Heart left ventricle (tissue), 16 donors: ENCODE measurements at places on chromosomes 12 and 14. TPM values are rescaled to one million over a fixed set of nuclear protein-coding genes. Genes with fewer than 3 reads are reported as not detected.

DNA sequence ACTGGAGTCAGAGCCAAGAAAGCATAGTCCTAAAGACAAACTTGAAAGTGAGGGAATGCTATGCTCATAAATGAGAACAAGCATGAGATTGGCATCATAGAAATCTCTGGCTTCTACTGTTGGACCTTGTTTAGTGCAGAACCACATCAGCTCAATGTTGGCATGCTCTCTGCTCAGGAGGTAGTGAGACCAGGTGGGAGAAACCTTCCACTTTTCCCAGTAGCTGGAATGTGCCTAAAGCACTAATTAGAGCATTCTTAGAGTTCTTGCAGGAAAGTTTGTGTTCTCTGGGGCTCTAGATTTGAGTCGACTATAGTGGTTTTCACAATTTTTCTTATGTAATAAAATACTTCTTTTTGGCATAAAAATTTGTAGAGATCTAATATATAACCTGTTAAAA lies 159.7 kb upstream of the PRICKLE1 start:
- peaks cover 4% of the 10 kb centered on the region for H3K4me1 ChIP-seq
- H3K4me3 ChIP-seq: no peak overlapping the region
- no peak for DNase-seq
- no peaks in the 10 kb centered on the region for H3K27me3 ChIP-seq
- H3K27ac ChIP-seq: no peak overlapping the region

The KRT6B gene
- not detected for total RNA-seq

DNA sequence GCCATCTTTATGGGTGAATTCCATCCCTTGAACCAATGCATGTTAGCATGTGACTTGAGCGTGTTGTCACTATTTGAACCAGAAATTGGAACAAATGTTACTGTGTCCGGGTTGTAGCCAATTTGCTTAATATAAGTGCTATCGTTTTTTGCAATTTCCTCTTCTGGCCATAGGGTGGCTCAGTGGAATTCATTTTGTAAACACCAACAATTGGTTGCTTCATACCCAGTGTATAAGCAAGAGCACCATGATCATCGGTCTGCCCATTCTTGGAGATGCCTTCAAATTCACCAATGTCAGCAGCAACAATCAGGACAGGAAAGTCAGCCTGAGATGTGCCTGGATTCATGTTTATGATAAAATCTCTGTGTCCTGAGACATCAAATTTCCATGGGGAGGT lies 5.0 kb upstream of the NEDD1 start:
- no peaks in the 10 kb centered on the region for H3K27me3 ChIP-seq
- no peaks in the 10 kb centered on the region for H3K36me3 ChIP-seq
- H3K4me1 ChIP-seq: no peaks in the 10 kb centered on the region
- DNase-seq: no peak
- H3K27ac ChIP-seq: no peak overlapping the region

The NELL2 gene
- total RNA-seq: 0.30 TPM

- H3K27ac ChIP-seq: no peak overlapping the region
- H3K4me1 ChIP-seq: no peaks in the 10 kb centered on the region
- no peaks in the 10 kb centered on the region for H3K36me3 ChIP-seq
- H3K27me3 ChIP-seq: no peaks in the 10 kb centered on the region
- H3K4me3 ChIP-seq: no peak overlapping the region
Measured at GRCh38 chr12:104930388-104931326, 27.4 kb downstream of the SLC41A2 start.

GRCh38 chr12:107490010-107490409 lies 195.6 kb upstream of the PWP1 start:
- no peak overlapping the region for H3K4me3 ChIP-seq
- no peaks in the 10 kb centered on the region for H3K4me1 ChIP-seq
- no peak overlapping the region for H3K27ac ChIP-seq
- no peaks in the 10 kb centered on the region for H3K36me3 ChIP-seq

The CPNE6 gene
- total RNA-seq: not detected

GRCh38 chr14:101599234-101599885 lies 38.1 kb downstream of the DIO3 start:
- H3K4me1 ChIP-seq: no peaks in the 10 kb centered on the region
- DNase-seq: no peak
- no peaks in the 10 kb centered on the region for H3K36me3 ChIP-seq
- H3K4me3 ChIP-seq: no peak overlapping the region
- H3K27ac ChIP-seq: no peak overlapping the region
